ENCODE measurements at places on chromosomes 4 and X.
A peak's percentile ranks its signal among the peaks of the same experiment; 100 is the strongest.

- DNase-seq: no peak
Observed at GRCh38 chr4:53734584-53735353, 143.5 kb upstream of the LNX1 start.

GRCh38 chr4:1939664-1940509 is 68.7 kb downstream of the NSD2 start:
- no peak for DNase-seq

GRCh38 chrX:20315140-20315539 is 48.4 kb upstream of the RPS6KA3 start:
- no peak for DNase-seq

- no peak for DNase-seq
Observed at GRCh38 chr4:40845154-40845835, 95.5 kb downstream of the NSUN7 start.

DNA sequence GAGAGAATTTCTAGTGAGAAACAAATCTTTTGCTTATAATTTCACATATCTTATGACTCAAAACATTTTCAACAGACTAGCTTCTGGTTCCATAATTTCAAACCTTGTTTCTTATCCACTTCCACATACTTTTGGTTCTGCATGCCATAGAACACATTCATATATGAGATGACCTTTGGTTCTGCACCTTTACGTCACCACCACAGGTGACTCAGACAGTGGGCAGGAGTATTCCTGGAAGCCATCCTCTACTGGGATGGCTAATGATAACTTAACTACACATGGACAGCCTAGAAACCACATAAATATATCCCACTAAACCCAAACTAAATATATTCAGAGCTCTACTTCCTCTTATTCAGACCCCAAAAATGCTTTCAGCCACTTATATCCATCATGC is 133.3 kb downstream of the DCK start:
- DNase-seq: no peak

GRCh38 chrX:8971116-8971515 is 62.8 kb downstream of the FAM9B start:
- no peak for DNase-seq

DNA sequence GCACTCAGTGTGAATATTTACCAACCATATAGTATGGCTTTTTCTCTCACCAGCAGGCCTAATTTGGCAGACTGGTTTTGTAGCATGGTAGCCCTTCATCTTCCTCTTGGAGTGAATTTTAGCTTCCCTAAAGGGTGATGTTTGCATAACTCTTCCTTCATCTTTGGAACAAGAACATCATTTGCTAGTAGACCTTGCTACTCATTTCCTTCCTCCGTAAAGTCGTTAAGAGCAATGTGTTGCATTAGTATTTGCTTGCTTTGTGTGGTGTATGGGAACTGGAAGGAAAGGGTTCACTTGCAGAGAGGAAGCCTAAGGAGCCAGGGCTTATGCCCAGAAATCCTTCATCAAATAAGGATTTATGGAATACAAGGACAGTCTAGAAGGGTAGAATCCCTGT is 50.2 kb upstream of the PGRMC2 start:
- no peak for DNase-seq

GRCh38 chr4:37803348-37803973 is 23.0 kb upstream of the PGM2 start:
- no peak for DNase-seq

- DNase-seq: no peak
Observed at GRCh38 chr4:89306486-89307177, 968 bp downstream of the GPRIN3 start.

- DNase-seq: no peak
Observed at GRCh38 chrX:114583646-114584374, at the start of gene HTR2C. HTR2C (plus strand) TSS chrX:114584086; CDS start chrX:114726937, 142,851 bp downstream.

- DNase-seq: no peak
Observed at GRCh38 chr4:164251257-164251656, 502.7 kb upstream of the SMIM31 start.

GRCh38 chrX:71657267-71657666 is 10.1 kb upstream of the LOC101059915 start:
- DNase-seq: no peak

DNA sequence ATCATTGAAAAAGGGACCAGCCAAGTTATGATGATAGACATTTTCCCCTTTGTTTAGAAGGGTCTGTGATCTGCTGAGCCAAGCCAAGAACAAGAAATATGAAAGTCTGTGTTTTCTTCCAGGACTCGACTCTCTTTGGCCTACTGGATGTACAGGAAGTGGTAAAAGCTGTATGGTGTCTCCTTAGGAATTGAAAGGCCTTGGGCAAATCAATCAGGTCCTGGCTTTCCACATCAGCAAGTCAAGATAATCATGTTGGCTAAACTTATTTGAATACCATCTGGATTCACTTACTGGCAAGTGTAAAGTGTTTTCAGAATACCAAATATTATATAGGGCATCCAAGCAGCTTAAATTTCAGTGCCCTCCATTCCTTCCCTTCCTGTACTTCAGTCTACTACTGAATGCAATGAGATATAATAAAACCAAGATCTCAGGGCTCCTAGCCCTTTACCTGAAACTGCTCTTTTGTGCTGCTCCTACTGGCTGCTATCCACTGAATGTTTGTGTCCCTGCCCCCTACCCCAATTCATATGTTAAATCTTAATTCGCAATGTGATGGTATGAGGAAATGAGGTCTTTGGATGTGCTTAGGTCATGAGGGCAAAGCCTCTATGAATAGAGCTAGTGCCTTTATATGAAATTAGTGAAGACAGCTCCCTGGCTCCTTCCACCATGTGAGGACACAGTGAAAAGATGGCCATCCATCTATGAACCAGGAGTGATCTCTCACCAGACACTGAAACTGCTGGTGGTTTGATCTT is 578.0 kb downstream of the SPRY1 start:
- DNase-seq: no peak

DNA sequence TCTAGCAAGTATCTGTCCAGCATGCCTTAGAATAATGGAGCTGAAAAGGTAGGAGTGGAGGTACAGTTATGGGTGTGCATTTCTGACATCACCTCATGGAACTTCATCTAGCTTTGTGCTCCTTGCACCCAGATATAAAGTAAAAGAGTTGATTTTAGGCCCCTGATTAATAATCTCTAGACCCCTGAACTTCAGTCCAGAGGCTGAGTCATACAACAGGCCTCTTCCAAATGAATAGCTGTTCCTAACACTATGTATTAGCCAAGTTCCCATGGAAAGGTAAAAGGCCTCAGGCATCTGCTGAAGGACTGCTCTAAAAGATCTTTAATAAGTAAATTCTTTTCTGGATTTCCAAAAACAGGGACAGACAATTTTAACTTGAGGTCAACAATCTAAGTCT is 16.2 kb downstream of the TBC1D9 start:
- no peak for DNase-seq

- DNase-seq: no peak
Observed at GRCh38 chr4:4750187-4750586, 109.3 kb upstream of the MSX1 start.

DNA sequence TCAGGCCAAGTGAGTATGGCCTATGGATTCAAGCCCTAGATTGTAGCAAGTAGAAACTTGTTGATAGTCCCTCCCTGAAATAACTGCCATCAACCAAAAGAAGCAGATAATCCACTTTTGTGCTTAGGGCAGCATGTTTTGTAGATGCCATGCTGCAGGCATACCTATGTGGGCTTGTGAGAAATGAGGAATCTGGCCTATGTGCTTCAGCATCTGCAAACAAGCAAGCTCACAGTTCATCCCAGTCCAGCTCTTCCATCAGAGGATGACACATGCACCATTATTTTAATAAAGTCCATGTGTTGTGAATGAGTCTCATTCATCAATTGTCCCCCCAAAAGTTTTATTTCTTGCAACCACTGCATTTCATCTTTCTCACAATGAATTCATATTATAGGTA is 421.9 kb upstream of the DIPK2B start:
- no peak for DNase-seq

- DNase-seq: no peak
Observed at GRCh38 chr4:83876047-83876446, 340.1 kb downstream of the GPAT3 start.

- peak; percentile 7 for DNase-seq
Observed at GRCh38 chr4:825063-825970, 612 bp downstream of the CPLX1 start.

- no peak for DNase-seq
Observed at GRCh38 chrX:68115371-68115770, 317.9 kb downstream of the OPHN1 start.

- DNase-seq: no peak
Observed at GRCh38 chr4:113993887-113994286, 14.4 kb upstream of the ARSJ start.

DNA sequence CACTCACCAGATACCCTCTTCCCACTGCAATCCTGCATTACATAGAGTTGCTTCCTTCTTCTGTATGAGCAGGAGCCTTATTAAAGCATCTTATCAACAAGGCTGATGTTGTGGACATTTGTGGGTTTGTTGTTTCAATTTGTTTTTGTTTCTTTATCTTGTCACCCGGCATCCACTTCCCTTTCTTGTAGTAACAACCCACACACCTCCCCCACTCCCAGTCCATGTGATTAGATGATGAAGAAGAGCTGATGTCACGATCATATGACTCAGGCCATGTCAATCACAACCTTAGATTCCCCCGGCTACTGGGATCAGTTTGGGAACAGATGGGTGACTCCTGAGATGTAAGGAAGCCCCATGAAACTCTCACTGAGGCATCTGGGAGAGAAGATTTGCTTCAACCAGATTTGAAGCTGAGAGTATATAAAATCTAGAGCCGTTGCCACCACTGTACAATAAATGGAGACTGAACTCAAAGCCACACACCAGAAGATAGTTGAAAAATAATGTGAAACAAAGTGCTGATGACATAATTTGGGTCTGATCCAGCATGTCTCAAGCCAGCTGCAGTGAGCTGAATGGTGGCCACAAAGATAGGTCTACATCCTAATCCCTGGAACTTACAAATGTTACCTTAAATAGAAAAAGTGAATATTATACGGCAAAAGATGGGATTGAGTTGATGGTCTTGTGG is 34.1 kb upstream of the SRD5A3 start:
- DNase-seq: no peak

- DNase-seq: no peak
Observed at GRCh38 chr4:15870079-15870478, 68.5 kb downstream of the FGFBP1 start.

- DNase-seq: no peak
Observed at GRCh38 chr4:26583538-26583864, 383 bp upstream of the TBC1D19 start.

- DNase-seq: no peak
Observed at GRCh38 chrX:9293051-9293496, 171.8 kb upstream of the TBL1X start.

- no peak for DNase-seq
Observed at GRCh38 chrX:16822723-16823122, 36.5 kb downstream of the TXLNG start.

DNA sequence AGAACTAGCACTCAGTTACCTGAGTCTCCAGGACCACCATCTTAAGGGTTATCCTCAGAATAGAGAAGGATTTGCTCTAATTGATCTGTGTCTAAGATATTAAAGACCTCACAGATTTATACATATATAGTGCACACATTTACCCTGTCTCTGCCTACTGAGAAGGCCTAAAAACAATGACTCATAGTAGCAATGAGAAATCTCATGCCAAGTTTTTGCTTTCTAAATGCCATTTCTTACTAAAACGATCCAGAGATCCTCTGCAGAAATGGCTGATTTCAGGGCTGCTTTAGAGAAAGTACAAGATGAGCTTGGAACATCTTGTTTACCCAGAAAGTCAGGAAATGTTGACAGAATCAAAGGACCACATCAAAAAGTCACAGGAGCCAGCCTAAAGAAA is 79.1 kb upstream of the INPP4B start:
- DNase-seq: no peak

DNA sequence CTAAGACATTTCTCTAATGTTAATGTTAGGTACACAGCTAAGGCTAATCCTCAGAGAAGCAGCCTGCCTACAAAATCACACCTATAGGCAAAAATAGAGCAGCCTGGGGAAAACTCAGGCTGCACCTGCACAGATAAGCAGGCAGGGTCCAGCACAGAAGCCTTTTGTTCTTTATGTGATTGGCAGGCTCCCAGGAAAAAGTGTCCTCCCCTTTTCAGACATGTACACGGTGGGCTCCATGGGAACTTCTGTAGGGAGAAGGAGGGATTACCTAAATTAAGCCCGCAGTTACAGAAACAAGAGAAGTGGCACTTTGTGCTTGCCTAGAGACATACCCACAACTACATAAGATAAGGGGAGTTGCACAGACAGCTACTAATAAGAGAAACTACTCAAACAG is 4.0 kb upstream of the HSPA4L start:
- DNase-seq: no peak

- DNase-seq: no peak
Observed at GRCh38 chrX:41241962-41242361, 92.0 kb upstream of the DDX3X start.

Measured in stimulated activated CD4-positive, alpha-beta T cell treated with anti-CD3 and anti-CD28 coated beads, Interleukin-1b, Interleukin-23, amount 100 ng/mL, for 1 hour (primary cell).